ENCODE measurements at places on chromosomes 16 and 17.

DNA sequence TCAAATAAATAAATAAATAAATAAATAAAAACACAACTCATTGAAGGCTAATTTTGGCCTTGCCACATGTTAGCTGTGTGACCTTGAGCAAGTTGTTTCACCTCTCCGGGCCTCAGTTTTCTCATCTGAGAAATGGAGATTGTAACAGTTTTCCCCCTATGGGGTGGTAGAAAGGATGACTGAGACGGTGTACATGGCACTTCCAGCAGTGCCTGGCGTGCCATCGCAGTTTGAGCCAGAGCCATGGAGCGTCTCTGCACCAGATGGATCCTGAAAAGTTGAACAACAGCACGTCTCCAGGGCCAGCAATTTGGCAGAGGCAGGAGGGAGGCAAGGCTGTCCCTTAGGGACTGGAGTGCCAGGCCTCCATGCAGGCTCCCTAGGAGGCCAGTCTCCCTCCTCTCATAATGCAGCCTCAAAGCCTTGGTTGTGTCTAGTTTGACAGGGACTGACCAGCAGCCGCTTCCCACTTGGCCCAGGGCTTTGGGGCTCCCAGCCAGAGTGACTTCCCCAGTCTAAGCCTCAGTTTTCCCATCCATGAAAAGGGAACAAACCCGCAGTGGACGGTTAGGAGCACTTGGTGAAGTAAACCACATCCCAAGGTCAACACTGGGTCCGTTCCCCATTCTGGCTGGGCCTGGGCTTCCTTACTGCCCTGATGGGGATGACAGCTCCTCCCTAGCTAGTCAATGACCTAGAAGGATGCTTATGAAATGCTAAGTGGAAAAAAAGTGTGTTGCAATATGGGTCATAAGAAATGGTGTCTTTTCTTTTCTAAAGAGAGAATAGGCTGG, 19.3 kb downstream of the SOCS1 start:
- DNase-seq, result no peak

DNA sequence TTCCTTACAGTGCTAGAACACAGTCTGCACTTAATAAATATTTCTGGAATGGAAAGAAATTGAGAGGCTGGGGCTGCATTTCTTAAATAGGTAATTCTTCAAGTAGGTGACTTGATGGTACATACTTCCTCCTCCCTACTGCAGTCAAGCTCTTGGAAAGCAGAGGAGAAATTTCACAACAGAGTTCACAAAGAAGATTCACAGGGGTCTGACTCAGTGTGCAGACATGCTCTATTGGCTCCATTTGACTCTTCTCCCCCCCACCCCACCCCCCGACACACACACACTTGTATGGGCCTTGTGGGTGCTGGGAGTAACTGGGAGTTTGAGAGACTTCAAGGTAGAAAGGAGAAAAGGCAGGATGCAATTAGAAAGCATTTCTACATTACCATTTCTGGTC, 6.2 kb upstream of the MYOCD start:
- DNase-seq, result peak; percentile 43

- no peak for DNase-seq
Observed at GRCh38 chr16:63361032-63361624, 1324.9 kb upstream of the CDH8 start.

DNA sequence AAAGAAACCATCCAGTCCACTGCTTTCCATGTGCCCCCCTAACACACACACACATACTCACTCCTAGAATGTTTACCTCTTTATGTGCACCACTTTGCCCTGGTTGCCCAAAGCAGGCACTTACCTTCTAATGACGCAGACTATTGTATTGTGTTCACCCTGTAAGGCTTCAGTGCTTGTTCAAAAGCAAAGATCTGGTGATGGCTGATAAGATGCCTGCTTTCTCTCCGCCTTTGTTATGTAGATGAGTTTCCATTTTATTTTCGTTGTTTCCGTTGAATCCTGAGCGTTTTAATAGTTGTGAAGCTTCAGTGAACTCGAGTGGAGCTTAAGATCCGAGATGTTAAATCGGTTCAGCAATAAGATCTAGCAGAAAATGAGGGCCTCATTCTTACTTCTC, 452.7 kb downstream of the TMEM114 start:
- no peak for DNase-seq

DNA sequence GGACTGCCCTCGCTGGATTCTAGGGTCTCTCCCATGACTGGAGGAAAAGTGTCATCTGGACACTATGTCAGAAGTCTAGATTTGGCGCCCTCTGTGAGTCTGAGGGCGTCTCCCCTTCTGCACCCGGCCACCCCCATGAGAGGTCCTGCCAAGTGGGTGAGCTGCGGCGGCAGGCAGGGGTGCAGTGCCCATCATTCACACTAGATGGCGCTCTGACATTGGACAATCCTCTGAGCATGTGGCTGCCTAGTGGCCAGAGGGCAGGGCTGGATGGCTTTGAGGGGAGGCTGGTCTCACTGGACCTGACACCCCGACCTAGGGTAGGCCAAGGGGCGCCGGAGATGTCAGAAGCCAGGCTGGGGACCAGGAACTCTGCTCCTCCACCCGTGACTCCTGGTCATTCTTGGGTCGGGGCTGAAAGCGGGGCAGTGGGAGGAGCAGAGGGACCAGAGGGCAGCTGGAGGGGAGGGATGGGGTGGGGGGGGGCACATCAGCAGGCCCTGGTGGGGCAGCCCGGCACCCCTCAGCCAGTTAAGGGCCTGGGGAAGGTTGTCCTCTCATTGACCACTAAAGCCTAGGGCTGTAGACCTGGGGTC, 28.0 kb downstream of the MRM1 start:
- peak; percentile 11 for DNase-seq

- no peak for DNase-seq
Observed at GRCh38 chr17:57442914-57443571, 186.7 kb downstream of the MSI2 start.

- no peak for DNase-seq
Observed at GRCh38 chr16:50265260-50265659, 1.1 kb upstream of the ADCY7 start.

DNA sequence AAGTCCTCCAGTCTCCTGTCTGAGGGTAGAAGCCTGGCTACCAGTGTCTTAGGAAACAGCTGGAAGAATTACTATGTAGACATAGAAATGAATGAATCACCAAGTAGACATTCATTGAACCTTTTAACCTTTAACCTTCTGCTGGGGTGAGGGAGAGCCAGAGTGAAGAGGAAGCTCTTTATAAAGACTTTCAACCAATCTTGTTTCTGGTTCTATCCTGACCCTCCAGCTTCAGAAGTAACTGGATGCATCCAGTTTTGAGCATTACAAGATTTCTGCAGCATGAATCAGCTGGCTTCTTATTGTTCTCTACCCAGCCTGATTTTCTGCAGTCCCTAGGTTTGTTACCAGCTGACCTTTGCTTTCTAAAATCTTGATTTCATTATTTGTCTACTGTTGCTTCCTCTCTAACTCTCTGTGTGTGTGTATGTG, 8.5 kb downstream of the TEKT1 start:
- no peak for DNase-seq

DNA sequence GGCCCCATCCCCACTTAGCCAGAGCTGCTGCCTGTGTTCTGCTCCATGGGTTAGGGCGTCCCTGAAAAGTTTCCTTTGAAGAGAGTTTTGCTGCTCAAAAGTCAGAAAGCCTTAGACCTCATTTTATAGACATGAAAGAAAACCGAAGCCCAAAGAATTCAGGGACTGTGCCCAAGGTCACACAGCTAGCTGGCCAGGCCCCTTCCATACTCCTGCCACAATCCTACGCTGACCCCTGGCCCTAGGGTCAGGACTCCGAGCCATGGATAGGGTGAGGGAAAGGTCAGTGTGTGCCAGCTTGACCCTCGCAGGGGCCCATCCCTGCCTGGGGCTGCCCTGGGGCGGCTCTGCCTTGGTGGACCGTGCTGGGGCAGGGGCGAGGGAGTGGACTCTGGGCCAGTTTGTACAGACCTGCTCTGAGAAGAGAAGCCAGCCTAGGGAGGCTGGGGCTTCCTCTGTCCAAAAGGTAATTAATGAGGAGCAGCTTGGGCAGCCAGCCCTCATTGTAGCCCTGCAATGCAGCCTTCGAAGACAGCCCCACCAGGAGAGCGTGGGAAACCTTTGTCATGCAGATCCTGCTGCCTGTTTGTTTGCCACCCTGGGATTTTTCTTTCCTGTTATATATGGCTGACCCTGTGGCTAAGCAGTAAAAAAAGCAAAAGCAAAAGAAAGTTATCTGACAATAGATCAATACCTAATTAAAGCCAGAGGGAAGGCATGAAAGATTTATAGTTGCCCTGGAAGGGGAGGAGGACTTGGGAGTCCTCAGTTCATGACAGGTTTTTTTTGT, 37.4 kb downstream of the RHBDL3 start:
- no peak for DNase-seq

- DNase-seq, result no peak
Observed at GRCh38 chr17:67180275-67180674, 64.7 kb downstream of the HELZ start.

DNA sequence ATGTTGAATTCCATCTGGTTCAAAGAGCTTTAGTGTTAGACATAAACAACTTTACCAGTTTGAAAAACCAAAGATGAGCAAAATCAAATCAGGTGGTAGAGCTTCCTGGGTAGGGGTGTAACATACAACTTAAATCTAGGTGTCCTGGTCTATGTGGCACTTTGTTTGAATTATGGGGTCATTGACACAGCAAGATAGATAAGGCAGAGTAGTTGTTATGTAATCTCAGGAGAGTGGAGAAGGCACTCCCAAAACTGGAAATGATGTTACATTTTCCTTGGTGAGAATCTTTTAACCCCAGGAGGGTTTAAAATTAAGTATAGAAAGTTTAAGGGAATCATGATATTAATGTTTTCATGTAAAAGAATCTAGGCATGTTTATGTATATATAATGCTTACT, 31.9 kb downstream of the CCDC42 start:
- no peak for DNase-seq

GRCh38 chr17:40410082-40410481, 7.6 kb downstream of the TOP2A start:
- DNase-seq, result no peak

DNA sequence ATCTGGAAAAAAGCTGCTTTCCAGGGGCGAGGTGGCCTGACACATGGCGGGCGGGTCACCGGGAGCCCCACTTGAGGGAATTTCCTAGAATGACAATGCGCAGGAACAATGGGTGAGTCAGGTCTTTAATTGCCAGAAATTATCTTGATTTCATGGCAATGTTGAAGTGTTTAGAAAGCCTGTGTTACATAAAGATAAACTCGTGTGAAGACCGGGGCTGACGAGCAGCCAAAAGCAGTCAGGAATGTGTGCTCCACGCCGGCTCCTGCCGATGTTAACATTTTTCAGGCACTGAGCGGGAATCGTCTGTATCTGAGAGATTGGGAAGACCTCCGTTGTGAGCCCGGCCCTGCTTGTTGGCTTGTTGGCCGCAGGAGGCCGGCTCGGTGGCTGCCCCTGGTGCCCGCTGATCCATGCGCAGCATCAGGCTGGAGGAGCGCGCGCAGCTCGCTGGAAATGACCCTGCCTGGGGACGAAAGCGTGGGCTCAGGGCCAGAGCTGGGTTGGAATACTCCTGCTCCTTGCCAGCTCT, 353.1 kb downstream of the FOXL1 start:
- DNase-seq, result peak; percentile 89

GRCh38 chr17:31068291-31068690, 26.5 kb upstream of the NF1 start:
- no peak for DNase-seq

- no peak for DNase-seq
Observed at GRCh38 chr17:61442136-61442775, 10.0 kb upstream of the TBX4 start.

- no peak for DNase-seq
Observed at GRCh38 chr16:29726845-29727377, 18.9 kb downstream of the C16orf54 start.

GRCh38 chr17:58325289-58325726, 3.3 kb downstream of the TSPOAP1 start:
- DNase-seq, result no peak

- DNase-seq, result no peak
Observed at GRCh38 chr16:87658564-87659225, 56.4 kb downstream of the JPH3 start.

DNA sequence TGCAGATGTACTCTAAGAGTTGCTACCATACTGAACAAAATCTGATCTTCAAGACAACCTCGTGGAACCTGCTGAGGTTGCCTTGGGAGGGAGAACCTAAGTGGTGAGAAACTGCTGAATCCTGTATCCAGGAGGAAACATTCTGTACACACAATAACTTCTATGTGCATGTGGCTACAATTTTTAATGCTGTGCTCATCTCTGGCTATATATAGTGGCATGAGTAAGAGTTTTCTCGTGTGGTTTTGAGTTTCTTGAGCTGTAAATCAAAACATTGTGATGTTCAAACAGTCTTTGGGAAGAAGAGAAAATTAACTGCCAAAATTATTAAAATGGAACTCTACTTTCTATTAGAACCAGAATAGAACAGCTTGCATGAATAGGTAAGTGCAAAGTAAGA, 206.8 kb downstream of the CA10 start:
- DNase-seq, result no peak

GRCh38 chr17:27351759-27352158, 57.8 kb downstream of the WSB1 start:
- no peak for DNase-seq

- no peak for DNase-seq
Observed at GRCh38 chr16:71610936-71611871, 14.8 kb upstream of the MARVELD3 start.

GRCh38 chr16:80303691-80304090, 237.1 kb upstream of the DYNLRB2 start:
- DNase-seq, result no peak

DNA sequence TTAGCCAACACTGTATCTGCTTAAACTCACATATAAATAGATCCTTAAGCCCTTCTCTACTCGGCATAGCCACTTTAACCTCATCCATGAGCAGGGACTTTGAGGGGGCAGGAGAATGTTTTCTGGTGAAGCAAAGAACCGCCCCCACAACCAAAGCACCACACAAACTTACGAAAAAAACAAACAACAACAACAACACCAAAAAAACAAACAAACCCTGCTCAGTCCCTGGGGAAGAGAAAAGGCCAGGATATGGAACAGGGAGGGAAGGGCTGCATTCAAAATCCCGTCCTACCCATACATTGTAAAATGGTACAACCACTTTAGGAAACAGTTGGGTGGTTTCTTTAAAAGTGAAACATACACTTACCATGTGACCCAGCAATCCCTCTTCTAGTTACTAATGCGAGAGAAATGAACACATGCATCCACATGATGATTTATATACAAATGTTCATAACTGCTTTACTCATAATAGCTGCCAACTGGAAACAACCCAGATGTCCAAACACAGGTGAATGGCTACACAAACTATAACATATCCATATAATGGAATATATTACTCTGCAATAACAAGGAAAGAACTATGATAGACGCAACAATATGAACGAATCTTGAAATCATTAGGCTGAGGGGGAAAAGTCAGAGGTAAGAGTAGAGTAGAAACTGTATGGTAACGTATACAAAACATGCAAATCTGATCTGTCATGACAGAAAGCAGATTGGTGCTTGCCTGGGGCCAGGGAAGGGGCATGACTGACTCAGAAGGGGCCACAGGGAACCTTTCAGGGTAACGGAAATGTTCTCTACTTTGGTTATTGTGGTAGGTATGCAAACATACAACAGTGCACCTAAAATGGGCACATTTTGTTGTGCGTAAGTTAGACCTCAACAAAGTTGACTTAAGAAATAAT, 37.7 kb upstream of the TOB1 start:
- no peak for DNase-seq
